ENCODE measurements at places on chromosomes 7 and 10.

DNA sequence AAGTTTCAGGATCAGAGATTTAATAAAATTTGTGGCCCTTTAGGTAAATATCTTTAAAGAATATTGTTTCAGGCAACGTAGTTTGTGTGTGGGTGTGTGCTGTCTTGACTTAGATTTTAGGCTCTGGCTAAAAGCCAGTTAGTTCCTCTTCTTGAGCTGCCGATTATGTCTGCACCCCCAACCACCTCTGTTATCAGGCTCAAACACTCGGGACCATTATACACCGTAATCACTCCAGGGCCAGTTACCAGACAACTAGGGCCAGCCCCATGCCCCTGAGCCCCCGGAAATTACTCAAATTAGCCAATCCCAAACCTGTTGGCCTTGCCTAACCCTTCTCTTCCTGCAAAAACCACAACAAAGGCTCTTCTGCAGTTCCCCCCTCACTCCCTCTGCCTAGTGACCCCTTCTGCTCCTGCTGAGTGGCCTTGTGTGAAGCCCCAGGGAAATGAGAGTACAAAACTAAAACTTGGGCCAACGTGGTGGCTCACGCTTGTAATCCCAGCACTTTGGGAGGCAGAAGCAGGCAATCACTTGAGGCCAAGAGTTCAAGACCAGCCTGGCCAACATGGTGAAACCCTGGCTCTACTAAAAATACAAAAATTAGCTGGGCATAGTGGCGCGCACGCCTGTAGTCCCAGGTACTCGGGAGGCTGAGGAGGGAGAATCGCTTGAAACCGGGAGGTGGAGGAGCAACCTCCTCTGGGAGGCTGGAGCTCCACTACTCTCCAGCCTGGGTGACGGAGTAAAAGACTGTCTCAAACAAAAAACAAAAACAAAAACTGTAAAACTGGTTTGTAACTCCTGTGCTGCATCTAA, 9.2 kb upstream of the HNRNPF start:
- DNase-seq, result no peak

DNA sequence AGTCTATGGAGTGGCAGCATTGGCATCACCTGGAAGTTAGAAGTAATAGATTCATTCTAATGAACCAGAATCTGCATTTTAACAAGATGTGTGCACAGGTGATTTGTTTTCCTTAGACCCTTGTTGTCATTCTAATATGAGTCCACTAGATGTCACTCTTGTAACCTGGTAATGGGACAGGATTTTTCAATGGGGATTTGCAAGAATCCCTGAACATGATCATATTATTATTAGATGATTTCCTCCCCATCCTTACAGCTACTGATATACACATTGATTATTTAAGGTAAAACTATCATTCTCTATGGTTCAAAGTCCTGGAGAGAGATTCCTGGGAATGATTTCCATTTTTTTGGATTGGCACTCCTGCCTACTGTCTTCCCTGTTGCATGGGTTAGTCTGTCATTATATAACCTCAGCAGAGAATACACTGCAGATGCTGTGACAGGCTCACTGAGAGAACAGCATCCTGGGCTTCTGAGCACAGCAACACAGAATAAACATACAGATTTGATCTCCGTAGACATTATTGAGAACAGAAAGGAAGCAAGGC, 194.9 kb downstream of the SUGCT start:
- DNase-seq, result no peak

DNA sequence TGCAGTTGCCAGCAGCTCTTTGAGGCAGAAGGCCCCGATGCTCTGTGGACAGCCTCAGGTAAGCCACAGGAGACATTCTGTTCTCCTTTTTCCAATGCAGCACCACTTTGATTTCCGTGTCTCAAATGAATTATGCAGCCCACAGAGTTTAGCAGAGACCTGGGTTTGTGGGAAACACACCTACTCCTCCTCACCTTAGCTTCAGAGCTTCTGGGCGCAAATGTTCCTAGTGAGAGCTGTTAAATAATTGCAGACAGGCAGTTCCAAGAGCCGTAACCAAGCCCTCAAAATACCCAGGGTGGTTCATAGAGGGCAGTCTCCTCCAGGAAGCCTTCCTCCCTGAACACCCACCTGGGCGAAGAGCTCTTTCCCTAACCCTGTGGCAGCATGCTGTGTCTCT, 69.2 kb upstream of the AGK start:
- DNase-seq, result no peak

GRCh38 chr10:113978802-113979201, 64.9 kb upstream of the ADRB1 start:
- no peak for DNase-seq

DNA sequence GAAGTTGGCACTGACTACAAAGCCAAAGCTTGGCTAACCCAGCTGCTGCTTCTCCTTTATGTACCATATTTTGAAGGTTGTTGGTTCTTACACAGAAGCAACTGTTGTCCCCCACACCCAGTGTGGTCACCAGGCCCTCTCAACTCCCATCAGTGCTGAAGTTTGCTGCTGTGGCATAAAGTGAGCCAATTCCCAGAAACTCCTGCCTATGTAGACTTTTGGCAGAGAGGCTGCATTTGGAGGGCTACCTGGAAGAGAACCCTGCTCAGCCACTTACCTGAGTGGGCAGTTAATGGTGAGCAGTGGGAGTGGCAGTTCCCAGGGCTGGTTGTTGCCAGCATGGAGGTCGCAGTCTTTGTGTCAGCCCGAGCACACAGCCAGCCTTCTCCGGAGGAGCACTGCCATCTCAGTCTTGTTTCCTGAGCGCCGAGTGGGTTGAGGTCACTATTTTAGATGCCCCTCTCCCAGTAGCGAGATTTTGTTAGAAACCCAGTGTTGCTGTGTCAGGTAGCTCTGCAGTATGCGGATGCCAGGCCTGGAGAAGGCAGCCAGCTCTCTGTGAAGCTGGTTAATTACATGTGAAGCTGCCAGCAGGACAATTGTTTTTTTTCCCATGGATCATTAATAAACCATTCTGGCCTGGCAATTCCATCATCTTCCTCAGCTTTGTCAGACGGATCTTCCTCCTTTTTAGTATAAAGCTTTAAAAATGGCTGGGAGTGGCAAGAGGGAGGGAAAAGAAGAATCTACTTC, 24.5 kb downstream of the LRRC4 start:
- DNase-seq, result no peak

GRCh38 chr10:97099089-97099488, 86.7 kb downstream of the SLIT1 start:
- no peak for DNase-seq

- DNase-seq, result no peak
Observed at GRCh38 chr10:123204127-123204461, 49.9 kb downstream of the BUB3 start.

DNA sequence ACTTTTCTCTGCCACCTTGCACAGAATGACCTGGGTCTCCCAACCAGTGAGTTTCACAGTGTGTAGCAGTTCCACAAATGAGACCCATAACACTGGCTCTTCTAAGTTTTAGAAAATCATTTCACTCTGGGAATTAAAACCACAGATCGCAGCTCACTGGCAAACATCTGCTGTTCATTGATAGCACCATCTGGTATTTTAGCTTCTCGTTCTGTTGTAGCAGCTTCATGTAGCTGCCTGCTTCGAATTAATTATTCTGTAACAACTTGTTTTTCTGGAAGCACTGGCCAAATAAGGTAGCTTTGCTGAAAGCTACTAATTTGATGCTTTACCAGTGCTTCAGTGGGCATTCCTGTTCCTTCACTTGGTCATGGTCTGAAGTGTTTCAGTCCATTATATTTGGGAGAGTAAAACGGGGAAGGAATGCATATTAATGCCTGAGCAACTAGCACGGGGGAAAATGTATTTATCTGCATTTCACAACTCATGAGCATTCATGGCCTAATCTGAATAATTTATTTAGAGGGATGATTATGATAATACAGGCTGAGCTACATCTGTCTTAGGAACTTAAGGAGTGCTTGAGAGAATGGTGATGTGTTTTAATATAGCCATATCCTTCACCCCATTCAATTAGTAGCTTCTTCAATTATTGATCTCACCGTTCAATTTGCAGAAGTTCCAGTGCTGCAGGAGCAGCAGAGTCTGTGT, 447.4 kb downstream of the XPNPEP1 start:
- no peak for DNase-seq

DNA sequence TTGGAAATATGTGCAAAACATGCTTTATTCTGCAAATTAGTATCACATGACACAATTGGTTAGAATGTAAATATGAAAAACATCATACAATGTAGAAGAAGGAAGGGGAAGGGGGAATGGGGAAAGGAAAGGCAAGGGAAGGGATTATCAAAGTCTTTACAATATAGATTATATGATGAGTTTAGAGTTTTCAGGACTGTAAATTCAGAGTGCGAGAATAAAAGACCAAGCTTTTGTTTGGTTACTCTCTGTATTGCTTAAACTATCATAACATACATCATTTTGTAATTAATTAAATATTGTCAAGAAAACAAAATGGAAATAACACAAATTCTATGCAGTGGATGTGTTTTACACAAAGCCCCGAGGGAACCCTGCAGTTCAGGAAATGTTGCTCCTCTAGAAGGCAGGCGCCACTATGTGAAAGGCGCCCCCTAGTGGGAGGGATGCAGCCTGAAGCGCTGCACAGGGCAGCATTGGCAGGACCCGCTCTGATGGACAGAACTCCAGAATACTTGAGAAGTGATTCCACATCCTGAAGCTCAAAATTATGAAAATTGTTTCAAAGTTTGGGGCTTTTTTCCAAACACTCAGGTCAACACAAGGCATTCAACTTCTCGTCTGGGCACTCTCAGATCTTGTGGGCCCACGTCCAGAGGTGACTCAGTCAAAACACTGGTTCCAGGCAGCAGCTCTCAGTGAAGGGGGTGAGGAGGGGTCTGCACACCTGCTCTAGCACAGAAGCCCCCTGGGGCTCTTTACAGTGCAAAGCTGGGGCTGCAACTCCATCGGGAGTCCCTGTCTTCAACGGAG, 31.6 kb upstream of the TMEM254 start:
- peak; percentile 77 for DNase-seq

DNA sequence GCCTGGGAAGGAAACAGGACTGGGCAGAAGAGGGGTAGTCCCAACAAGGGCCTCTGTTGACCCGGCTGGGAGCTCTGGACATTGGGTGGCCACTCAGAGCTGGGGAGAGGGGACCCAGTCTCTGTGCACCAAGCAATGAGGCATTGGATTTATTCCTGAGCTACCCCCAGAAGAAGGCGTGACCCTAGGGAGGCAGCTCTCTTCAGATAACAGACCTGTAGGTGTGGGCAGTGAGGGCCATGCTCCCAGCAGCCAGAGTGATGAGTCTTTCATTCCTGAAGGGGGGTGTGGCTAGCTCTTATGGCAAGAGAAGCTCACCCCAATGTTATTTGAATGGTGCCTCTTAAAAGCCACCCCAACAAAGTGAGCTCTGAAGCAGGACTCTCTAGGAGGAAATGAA, 20.4 kb downstream of the TEX36 start:
- DNase-seq, result no peak

DNA sequence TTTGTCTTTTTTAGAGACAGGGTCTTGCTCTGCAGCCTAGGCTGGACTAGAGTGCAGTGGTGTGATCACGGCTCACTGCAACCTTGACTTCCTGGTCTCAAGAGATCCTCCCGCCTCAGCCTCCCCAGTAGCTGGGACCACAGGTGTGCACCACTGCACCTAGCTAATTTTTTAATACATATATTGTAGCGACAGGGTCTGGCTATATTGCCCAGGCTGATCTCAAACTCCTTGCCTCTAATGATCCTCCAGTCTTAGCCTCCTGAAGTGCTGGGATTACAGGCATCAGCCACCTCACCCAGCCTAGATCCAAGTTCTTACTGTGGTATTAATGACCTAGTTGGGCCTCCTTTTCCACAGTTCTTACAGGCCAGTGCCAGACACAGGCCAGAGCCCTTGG, 11.7 kb upstream of the SERPINE1 start:
- no peak for DNase-seq

DNA sequence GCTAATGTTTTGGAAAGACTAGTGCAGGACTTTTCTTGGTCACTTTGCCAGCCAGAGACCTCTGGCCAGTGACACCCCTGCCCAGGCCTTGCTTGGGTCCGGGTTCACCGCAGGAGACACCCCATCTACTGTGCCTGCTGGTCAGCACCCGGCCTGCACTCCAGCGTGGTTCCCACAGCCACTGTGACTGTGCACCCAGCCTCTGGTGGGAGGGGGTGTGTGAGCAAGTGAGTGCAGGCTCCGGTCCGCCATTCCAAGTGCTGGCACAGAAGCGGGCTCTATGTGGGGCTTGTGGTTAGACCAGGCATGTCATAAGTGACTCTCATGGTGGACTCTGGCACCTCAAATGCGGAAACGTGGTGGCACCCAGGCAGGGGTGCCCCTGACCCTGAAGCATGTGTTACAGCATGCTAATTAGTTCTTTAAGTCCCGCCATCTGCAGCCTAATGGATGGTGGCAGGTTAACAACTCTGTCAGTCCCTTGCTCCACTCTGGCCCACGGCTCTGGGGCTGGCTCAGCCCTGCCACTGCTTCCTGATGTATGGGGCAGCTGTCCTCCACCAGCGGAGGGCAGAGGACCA, 311.9 kb upstream of the HGF start:
- no peak for DNase-seq

GRCh38 chr7:98815313-98815712, 54.5 kb downstream of the TMEM130 start:
- DNase-seq, result no peak

DNA sequence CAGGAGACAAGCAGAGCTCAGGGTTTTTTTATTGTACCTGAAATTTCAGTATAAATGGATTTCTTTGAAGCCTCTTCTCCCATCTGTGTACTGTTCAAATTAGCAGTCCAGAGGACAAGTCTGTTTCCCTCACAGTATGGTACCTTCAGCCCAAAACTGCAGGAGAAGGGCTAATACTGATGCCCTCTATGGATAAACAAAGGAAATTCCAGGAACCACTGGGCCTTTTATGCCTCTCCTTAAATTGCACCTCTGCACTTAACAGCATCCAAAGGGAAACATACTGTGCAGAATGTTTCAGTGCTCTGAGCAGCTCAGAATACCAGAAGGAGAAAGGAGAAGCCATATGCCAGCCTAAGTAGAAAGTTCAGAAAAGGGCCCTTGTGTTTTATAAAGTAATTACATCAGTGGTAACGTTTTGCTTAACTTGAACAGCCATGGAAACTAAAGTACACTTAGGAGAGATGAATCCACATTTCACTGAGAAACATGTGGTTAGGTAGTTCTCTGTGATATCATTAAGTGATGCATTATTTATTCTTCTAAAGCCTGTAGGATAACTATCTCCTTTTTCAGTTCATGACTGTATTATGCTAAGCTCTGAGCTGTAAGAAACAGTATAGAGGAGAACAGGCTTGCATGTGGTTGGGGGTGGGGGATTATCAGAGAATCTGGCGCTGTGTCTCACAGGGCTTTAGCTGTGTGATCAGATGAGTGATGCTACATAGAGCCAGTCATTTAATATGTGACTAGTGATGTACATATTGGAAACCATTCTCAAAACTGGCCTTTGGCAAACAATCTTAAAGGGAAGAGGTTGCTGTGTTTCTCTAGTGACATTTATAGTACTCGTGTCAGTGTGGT, 111.3 kb downstream of the POU6F2 start:
- DNase-seq, result no peak

DNA sequence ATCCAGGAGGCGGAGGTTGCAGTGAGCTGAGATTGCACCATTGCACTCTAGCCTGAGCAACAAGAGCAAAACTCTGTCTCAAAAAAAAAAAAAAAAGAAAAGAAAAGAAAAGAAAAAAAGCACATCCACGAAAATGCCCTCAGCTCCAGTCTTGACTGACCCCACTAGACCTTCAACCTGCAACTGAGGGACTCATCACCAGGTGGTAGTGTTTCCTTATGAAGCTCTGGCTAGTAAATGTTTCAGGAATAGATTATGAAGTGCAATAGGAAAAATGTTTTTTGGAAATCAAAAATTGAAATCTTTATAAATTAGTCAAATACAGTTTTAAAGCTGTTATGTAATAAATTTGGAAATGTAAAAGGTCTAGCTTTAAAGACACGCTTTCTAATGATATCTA, 22.4 kb downstream of the TLL2 start:
- no peak for DNase-seq

GRCh38 chr7:74183653-74184450, 9.7 kb downstream of the EIF4H start:
- no peak for DNase-seq

All from type B pancreatic cell (in vitro differentiated cells).